Mesenteric fat pad (tissue), 1 donor: ENCODE measurements at places on chromosomes 7 and 10. TPM values are rescaled to one million over a fixed set of nuclear protein-coding genes. Genes with fewer than 3 reads are reported as not detected.

Gene STAG3
- total RNA-seq, result 0.45 TPM

GRCh38 chr10:132631338-132631735, 93.8 kb downstream of the INPP5A start:
- DNase-seq, result no peak

Gene PTPRE
- 49.7 TPM for total RNA-seq

DNA sequence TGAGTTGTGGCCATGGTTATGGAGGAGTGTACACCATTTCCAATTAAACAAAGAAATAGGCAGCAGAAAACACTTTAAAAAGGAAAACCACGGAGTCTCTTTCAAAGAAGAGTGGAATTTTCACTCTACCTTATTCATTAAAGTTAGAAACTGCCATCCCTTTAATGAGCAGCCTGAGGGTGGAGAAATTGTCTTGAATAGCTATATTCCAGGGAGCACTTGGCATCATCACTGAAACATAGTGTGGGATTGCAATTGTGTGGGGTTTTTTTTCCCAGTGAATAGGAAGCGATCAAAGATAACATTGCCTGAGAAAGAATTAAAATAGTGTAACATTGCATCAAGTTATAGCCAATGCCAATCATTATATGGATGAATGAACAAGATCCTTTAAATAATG, 191.6 kb downstream of the TEX36 start:
- no peak for DNase-seq

Gene GFRA1
- 18.3 TPM for total RNA-seq

- no peak for DNase-seq
Measured at GRCh38 chr10:856416-857157, 74.9 kb downstream of the LARP4B start.

- DNase-seq, result no peak
Measured at GRCh38 chr7:37076668-37077067, 352.4 kb upstream of the AOAH start.

GRCh38 chr10:129608653-129609052, 141.6 kb downstream of the MGMT start:
- DNase-seq, result no peak
